ENCODE measurements at places on chromosomes 6 and 20.
A peak's percentile ranks its signal among the peaks of the same experiment; 100 is the strongest.

- DNase-seq: no peak
These were observed 5.6 kb upstream of the SYNE1 start for GRCh38 chr6:152642578-152643375.

DNA sequence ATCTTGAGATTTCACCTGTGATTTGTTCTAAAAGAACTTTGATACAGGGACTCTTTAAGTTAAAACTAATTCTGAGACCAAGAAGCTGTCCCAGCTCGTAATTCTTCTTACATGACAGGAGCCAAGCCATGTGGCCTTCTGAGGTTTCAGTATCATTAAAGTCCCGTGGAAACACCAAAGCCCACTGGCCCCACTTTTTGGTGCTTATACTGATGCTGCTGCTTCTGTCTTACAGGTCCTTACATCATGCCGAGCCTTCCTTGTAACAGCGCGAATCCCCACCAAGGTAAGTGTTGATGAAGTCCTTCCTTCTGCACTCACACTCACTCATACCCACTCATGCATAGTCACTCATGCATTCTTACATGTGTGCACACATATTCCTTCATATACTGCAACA lies 140.7 kb downstream of the CARMIL1 start:
- DNase-seq: no peak

DNA sequence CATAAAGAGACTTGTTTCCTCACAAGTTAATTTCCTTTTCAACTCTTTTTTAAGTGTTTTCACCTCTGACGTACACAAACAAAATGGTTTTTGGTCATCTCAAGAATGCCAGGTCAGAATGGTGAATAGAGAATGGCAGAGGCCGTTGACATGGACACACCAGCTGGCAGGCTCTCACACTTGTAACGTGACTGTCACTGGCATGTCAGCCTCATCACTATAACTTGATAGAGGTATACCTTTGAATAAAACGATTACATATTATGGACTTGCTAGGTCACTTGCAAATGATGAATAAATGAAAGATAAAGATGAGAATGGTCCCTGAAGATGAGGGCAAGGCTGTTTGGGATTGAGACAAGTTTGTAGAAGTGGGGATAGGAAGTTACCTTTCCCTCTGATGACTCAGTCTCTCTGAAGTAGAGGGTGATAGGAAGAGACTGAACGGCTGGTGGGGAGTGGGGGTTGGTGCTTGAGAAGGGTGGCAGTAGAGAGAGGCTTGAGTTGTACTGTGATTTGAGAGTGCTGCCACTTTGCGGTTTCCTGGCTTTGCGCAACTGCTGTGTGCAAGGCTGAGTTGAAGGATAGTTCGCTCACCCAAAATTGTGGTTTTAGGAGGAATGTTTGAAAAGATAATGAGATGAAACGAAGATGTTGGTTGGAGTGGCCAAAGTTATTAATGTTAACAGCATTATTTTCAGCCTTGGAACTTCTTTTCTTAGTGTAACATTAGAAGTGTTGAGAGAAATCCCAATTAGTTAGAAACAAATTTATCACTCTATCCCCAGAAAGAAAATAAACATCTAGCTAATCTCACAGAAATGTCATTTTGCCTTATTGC lies 30.3 kb downstream of the TBPL1 start:
- no peak for DNase-seq

GRCh38 chr20:35121186-35121585 lies 25.9 kb downstream of the EDEM2 start:
- no peak for DNase-seq

GRCh38 chr6:131972741-131973140 lies 21.6 kb upstream of the CCN2 start:
- no peak for DNase-seq

DNA sequence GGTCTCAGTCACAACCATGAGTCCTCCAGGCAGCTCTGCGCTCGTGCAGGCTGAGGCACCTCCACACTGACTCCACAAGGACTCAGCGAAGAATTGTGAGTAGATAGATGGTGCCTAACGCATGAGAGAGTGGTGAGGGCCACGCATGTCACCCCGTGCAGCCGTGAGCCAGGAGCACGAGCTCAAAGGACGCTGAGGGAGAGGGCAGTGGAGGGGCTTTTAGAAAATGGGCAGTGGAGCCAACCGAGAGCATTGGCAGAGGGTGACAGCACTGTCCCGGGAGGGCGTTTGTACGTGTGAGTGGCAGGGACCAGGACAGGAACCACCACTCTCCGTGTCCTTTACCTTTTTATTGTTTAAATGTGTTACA lies 105.6 kb downstream of the PSMB1 start:
- DNase-seq: no peak

- no peak for DNase-seq
These were observed 190.3 kb downstream of the TENT5A start for GRCh38 chr6:81562169-81562568.

GRCh38 chr6:71153755-71154325 lies 134.8 kb upstream of the OGFRL1 start:
- no peak for DNase-seq

GRCh38 chr6:81031416-81031815 lies 721.1 kb downstream of the TENT5A start:
- no peak for DNase-seq

GRCh38 chr20:55090286-55090685 lies 614.9 kb downstream of the DOK5 start:
- no peak for DNase-seq

GRCh38 chr6:166335378-166336302 lies 6.7 kb downstream of the SFT2D1 start:
- no peak for DNase-seq

GRCh38 chr6:83597051-83597450 lies 84.7 kb downstream of the PRSS35 start:
- no peak for DNase-seq

DNA sequence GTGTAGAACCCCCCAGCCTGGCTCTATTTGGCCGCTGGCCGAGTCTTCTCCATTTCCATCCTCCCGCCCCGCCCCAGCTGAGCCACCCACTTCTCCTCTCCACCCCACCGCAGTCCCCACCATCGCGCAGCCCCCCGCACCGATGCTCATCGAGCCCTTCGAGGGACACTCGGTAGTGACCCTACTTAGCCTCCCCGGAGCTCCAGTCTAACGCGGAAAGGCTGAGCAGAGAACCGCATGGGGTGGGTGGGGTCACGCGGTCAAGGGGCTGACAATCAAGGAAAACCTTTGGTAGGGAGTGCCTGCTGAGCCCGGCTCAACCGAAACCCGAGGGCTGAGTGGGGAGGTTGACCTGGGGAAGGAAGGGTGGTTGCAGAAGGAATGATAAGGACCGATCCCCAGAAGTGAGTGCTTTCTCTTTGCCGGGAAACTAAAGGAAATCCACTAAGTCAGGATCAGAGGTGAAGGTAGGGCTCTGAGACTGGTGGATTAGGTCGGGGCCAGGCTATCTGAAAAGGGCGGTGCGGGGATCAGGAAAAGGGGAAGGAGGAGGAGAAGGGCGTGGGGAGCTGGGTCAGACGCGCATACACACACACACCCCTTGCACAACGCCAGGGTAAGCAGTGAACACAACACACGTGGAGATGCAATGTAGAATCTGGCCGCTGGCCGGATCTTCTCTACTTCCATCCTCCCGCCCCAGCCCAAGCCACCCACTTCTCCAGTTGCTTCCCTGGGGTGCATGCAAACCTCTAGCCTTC lies 49.8 kb downstream of the CPXM1 start:
- no peak for DNase-seq

DNA sequence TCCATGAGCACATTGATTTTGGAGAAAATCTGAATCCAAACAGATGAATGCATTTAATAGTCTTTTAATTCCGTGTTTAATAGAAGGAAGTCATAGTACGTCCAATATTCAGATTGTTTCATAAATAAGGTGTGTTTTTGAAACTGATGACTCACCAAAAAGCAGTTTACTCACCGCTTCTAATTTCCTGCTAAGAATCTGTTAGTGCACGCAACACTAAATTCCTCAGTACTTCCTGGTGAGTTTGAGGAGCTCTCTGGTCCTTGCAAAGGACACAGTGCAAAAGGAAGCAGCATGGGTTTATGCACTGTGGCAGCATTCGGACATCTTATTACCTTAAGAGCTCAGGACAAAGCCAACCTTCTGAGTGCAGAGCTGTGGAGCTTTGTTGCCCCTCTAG lies 2.3 kb upstream of the ADGRF1 start:
- DNase-seq: no peak

DNA sequence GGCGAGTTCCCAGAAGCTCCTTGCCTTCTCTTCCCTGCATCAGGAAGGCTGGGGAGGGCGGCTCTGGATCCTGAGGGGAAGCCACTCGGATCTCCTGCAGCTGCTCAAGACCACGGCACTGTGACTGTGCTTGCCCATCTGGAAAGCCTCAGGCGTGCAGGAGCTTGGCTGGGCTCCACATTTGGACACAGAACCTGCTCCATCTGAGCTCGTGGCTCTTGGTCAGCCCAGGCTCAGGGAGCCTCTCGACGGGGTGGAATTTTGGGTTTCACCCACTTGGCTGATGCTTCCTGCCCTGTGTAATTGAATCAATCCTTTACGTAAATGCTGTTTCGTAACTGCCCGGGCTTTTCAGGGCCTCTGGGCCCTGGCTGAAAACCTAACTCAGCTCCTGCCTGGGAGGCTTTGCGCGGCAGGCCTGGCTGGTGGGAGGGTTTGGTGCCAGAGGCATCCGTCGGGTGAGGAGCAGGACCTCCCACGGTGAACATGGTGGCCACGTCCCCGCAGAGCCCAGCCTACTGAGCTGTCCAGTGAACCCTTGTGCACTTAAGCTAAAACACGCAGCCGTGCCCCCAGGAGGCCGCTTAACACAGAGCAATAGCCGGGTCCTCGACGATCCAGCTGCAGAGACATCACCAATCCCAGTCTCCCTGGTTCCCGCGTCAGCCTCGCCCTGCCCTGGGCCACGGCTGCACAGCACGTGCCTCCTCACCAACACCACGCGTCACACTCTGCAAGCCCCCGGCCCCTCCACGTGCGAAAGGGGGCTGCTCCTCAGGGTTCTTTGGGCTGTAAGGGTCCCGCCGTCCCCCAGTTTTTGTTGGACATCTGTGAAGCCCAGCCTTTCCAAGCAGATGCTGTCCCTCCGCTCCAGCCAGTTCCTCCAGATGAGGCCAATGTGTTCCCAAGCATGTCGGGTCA lies 241.0 kb downstream of the DLL1 start:
- no peak for DNase-seq

GRCh38 chr6:131258816-131259476 lies 123.7 kb downstream of the AKAP7 start:
- DNase-seq: no peak

GRCh38 chr6:87078983-87079616 lies 15.8 kb downstream of the CGA start:
- DNase-seq: no peak

DNA sequence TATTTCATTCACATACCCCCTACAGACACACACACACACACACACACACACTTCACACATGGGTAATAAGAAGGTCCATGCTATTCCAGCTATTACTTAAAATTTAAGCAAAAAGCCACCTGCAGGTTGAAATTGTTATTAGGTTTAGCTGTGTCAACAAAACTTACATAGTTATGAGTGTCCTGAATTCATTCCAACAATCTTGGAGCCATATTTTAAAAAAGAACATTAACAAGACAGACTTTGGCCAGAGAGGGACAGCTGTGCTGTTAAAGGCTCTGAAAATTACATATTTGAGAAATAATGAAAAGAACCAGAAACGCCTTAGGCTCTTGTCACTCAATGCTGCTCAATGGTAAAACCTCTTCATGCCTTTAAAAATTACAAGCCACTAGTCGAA lies 455.3 kb downstream of the EPM2A start:
- no peak for DNase-seq

GRCh38 chr6:49915035-49915434 lies 48.7 kb upstream of the CRISP1 start:
- no peak for DNase-seq

- no peak for DNase-seq
These were observed 227.8 kb upstream of the MOCS1 start for GRCh38 chr6:40162074-40162473.

GRCh38 chr6:89950446-89950845 lies 56.2 kb downstream of the GJA10 start:
- no peak for DNase-seq

GRCh38 chr6:7604506-7604905 lies 14.5 kb downstream of the SNRNP48 start:
- no peak for DNase-seq

DNA sequence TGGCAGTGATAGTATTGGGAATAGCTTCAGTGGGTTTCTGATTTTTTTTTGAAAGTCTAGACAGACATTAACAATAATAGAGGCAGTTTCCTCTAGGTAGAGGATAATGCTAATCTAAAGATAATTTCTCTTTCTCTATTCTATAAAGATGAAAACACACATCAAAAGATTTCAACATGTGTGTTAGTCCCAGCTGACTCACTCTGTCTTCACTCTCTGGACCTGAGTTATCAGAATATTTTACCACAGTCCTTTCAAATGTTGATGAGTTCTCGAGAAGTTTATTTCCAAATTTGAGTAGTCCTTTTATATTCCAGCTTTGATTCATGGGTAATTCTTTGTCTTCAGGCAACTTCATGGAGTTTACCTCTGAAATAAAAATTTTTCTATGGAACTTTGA lies 17.1 kb downstream of the RPRD1B start:
- no peak for DNase-seq

GRCh38 chr20:23995905-23996666 lies 7.5 kb upstream of the GGTLC1 start:
- peak; percentile 37 for DNase-seq

- DNase-seq: peak; percentile 21
These were observed 12.7 kb downstream of the IGF2R start for GRCh38 chr6:159981403-159982245.

- no peak for DNase-seq
These were observed 9.5 kb downstream of the BMP7 start for GRCh38 chr20:57256908-57257307.

- DNase-seq: no peak
These were observed 31.8 kb downstream of the PSMB9 start for GRCh38 chr6:32885698-32886286.

GRCh38 chr20:53741726-53742028 lies 148.0 kb upstream of the ZNF217 start:
- no peak for DNase-seq

GRCh38 chr20:35954200-35954906 lies at the start of gene SCAND1:
SCAND1 (minus strand) TSS chr20:35954502; CDS start chr20:35954284, 218 bp downstream.
- peak; percentile 84 for DNase-seq

DNA sequence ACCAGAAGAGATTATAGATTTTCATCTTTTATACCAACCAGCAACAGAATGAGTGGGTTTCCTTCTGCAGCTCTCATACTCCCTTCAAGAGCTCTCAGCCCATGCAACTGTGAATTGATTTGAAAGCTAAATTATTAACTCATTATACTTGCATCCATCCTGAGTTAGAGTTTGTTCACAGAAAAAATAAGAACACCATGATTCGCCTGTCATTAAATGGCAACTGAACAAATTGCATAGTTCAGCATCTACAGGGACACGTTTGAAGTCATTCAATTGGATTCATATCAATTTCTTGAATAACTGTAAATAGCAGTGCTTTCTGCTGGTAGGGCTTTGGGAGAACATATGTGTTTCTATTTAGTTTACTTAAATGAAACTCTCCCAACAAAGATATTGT lies 65.7 kb downstream of the NKAIN2 start:
- DNase-seq: no peak

- no peak for DNase-seq
These were observed 73.2 kb downstream of the QRSL1 start for GRCh38 chr6:106702451-106703110.
